ENCODE measurements at places on chromosomes 6 and 20.

- no peak for DNase-seq
These were observed 23.6 kb upstream of the BTBD3 start for GRCh38 chr20:11894062-11894461.

GRCh38 chr20:15789079-15789478, 784.2 kb downstream of the KIF16B start:
- DNase-seq, result no peak

DNA sequence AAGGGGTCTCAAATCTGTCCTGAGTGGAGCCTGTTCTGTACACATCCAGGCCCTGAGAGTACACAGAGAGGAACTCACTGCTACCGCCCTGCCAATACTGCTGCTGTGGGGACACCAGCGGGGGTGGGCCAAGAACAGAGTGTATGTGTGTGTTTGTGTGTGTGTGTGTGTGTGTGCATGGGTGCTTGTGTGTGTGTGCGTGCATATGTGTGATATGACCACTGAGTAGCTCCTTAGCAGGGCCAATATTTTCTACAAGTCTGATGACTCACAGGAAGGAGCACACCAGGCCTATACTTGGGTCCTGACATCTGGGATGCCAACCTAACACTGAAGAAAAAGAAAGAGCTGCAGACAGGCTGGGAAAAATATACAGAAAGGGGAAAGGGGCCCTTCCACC, 1.4 kb downstream of the RAET1E start:
- DNase-seq, result no peak

DNA sequence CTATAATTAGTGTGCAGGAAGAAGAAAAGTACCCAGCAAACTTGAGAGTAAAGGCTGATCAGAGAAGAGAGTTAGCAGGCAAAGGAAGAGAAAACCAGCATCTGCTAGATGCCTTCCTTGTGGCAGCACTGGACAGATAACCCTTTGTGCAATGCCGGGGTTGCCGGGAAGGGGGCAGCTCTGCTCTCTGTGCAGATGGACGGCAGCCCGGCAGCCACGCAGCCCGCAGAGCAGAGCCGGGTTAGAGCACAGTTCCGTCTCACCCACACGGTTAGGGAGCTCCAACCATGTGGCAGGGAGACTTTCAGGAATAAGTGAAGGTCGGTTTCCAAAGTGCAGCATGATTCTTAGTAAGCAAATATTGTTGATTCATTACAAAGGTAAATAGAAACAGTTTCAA, 80.0 kb upstream of the RPS6KA2 start:
- DNase-seq, result peak; percentile 77

GRCh38 chr6:121809211-121809610, 373.8 kb downstream of the GJA1 start:
- DNase-seq, result no peak

- DNase-seq, result no peak
These were observed 9.1 kb upstream of the FOXP4 start for GRCh38 chr6:41536795-41537758.

- DNase-seq, result no peak
These were observed 51.0 kb downstream of the SSR1 start for GRCh38 chr6:7261852-7262461.

- DNase-seq, result no peak
These were observed 193.5 kb upstream of the PLN start for GRCh38 chr6:118354641-118355040.

All from AG20443 (cell line).